ENCODE measurements at places on chromosomes 11 and 22.

DNA sequence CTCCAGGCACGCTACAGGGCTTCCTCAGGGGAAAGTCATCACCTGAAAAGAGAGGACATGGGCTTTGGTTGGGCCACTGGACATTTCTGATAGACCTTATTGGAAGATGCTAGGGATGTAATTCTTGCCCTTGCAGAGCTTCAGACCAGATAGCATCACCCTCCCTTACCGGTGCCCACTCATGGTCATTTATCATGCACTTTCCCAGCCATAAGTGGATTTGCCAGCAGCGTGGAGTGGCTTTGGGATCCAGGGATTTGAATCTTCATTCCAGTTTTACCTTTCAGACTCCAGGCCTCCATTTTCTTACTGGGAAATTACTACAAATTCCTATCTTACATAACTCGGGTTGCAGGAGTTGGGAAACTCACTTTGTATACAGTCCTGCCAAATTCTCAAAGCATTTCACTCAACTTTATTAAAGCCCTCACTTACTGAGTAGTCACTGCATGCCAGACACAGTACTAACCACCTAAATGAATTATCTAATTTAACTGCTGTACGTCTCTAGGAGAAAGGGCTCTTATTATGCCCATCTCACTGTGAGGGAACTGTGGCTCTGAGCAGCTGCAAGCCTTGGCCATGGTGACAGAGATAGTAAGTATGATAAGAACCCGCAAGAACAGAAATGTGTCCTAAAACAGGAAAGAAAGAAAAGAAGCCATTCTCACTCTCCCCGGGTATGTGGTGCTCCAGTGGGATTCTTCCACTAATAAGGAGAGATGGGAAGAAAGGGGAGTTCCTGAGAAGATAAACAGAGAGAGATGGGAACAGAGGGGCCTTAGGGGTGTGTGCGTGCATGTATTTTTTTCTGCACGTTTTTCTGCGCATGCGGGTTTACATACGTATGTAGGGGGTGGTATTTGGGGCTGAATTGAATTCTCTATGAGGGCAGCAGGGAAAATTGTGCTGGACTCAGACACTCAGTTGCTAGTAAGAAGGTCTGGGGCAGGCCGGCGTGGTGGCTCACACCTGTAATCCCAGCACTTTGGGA is 9.7 kb downstream of the CHRM1 start:
- DNase-seq = no peak

DNA sequence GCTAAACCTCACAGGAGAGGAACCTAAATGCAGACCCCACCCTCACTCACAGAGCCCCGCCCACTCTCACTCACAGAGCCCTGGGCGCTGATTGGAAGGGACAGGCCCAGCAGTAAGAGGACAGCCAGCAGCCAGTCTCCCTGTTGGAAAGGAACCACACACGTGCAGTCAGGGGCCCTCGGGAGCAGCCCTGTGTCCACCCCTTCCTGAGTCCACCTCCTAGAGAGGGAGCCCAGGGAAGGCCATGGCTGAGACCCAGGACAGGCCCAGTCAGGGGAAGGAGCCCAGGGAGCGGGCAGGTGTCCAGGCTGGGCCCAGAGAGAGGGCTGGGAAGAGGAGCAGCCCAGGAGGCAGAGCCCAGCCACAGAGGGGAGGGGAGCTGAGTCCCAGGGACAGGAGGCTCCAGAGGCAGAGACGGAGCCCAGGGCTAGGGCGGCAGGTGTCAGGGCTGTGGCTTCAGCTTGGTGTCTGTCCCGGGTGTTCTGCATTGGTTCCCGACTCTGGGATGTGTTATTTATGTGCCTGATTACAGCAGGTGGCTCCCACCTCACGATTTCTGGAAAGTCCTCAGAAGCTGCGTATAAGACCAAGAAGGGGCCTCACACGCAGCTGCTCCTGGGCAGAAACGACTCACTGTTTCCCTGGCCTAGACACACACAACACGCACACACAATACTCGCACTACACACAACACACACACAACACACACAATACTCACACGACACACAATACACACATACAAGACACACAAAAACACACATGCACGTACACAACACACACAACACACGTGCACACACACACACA is 9.0 kb upstream of the APOBEC3H start:
- no peak for DNase-seq

- no peak for DNase-seq
These were observed 238.8 kb downstream of the TBC1D22A start for GRCh38 chr22:47001288-47001687.

DNA sequence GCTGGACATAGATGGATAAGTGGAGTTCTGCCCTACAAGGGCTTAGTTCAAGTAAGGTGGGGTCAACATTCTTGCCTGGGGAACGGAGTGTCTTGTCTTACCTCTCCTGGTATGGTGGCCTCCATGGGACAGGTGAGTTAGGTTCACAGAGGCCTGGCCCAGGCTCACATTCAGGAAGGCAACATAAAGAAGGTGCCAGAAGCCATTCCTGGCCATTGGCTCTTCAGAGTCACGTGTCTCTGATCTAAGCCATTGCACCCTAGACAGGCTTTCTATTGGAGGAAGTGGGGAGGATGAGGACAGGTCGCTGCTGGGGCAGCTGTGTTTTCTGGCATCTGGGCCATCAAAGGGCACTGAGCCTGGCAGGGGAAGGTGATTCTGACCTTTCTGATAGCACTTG is 14.8 kb downstream of the LMO2 start:
- DNase-seq = no peak

DNA sequence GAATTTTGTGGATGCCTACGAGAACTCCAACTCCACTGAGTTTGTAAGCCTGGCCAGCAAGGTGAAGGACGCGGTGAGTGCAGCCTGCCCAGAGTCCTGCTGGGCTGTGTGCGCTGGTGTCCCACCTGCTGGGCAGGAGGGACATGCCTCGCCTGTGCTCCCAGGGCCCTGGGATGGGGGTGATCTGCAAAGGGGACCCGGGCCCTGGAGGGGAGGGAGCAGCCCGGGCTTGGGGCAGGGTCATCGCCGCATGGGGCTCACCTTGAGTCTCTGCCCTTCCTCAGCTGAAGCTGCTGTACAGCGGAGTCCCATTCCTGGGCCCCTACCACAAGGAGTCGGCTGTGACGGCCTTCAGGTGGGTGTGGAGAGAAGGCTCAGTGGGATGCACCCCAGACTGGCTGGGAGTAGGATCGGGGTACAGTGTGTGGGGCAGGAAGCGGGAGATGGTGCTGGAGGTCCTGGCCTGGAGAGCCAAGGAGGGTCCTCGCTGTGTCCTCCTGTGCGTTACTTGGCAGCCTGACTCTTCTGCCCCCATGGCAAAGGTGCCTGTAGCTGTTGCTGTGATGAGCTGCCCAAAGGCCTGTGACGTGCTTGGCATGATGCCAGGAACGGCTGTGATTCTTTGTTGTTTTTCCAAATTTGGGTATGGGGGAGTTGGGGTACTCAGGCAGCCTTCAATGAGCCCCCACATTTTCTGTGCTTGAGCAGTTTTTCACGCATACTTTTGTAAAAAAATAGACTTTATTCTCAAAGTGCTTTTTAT is 29.2 kb downstream of the ST14 start:
- DNase-seq = no peak

DNA sequence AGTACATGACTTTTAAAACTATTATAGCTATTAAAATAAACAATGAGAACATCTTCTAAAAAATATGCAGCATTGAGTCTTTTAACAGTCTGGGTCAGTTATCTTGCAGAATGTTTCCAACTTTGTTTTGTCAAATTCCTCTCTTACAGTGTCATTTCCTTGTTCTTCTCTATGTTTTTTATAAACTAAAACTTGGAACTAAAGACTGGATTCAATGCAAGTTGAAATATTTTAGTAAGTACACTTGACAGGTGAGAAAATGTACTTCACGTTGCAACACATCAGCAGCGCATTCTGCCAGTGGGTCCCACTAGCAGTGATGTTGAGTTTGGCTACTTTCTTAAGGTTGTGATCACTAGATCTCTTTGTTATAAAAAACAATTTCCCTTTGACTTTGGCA is 1407.6 kb upstream of the RAG2 start:
- no peak for DNase-seq

- DNase-seq = no peak
These were observed 297.0 kb downstream of the CADM1 start for GRCh38 chr11:115207166-115207591.

GRCh38 chr11:94869186-94869585 is 101.0 kb downstream of the AMOTL1 start:
- no peak for DNase-seq

DNA sequence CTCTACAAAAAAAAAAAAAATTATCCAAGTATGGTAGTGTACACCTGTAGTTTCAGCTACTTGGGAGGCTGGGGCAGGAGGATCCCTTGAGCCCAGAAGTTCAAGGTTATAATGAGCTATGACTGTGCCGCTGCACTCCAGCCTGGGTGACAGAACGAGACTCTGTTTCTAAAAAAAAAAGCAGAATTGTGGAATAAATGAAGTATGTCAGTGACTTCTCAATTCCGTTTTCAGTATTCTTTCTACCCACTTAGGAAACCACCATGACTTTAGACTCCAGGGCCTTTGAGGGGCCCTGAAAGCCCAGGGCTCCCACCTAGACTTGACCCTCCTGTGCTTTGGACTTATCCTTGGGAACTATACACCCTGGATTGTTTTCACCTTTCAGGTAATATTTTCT is 6.5 kb upstream of the NUP160 start:
- no peak for DNase-seq

DNA sequence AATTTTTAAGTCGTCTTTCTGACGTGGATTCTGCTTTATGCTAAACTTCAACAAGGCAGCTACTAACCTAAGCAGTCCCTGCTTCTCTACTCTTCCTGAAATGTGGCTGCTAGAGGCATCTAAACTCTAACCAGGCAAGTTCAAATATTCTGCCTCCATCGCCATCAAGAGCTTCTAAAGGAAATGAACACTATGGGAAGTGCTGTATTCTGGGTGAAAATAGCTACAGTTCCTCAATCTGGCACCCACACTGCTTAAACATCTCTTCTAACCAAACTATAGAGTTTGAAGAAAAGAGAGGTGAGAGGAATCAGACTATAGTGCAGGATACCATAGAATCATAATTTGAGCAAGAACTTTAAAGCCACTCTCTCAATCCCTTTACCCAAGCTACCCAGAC is 6.3 kb downstream of the NRIP3 start:
- no peak for DNase-seq

DNA sequence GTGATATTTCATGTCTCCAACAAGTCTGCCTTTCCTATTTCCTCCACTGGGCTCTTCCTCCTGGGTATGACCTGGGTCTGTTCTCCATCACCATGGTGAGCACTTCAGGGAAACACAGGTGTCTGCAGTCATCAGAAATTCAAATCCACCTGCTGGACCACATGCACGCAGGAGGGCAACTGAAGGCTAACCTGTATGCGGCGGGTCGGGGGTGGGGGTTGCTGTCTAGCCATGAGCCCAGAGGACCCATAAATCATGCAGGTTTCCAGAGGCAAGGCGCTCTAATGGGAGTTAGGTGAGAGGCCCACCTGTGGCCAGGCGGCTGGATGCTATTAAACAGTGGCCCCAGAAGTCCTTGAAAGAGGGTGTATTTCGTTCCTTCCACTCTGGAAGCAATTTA is 11.1 kb upstream of the PAMR1 start:
- DNase-seq = no peak

GRCh38 chr11:16936643-16937042 is 77.6 kb downstream of the PLEKHA7 start:
- DNase-seq = no peak

DNA sequence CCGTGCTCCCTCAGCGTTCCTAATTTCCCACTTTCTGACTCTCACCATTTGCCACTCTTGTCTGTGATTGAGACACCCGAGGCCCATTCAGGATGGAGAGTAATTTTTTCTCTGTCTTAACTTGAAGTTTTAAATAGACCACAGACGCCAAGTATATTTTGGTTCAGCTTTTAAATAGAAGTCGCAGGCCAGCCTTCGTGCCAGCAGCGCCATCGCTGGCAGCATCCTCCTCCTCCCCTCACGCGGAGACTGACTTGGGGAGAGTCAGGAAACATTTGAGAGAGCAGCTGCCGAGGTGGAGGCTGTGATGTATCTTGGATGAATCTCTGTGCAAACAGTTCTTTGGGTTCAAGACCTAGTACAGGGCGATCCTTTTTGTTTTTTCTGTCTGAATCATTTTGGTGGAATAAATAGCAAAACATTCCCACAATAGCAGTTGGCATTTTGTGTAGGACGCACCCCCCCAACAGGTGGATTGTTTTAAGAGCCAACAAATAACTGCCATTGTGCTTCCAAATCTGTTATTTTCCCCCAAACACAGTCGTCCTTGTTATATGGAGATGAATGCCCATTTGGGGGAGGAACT is 889 bp upstream of the DMC1 start:
- no peak for DNase-seq

DNA sequence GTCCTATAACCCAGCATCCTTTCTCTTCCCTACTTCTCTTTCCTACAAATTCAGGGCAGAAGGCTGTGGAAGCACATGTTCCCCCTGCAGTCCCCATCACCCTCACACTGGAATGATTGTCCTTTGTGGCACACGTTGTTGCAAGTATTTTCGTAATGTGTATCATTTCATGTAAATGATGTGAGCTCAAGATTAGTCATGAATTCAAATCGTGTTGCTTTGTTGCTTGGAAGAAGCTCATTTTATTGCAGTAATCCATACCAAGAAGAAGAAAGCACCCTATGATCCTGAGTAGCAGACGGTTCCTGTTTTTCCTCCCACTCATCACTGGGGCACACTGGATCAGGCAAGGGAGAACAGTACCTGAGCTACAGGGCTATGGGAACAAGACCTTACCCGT is 173.4 kb downstream of the NCAM1 start:
- DNase-seq = no peak

- DNase-seq = no peak
These were observed 265.1 kb downstream of the FAM76B start for GRCh38 chr11:95524314-95525036.

DNA sequence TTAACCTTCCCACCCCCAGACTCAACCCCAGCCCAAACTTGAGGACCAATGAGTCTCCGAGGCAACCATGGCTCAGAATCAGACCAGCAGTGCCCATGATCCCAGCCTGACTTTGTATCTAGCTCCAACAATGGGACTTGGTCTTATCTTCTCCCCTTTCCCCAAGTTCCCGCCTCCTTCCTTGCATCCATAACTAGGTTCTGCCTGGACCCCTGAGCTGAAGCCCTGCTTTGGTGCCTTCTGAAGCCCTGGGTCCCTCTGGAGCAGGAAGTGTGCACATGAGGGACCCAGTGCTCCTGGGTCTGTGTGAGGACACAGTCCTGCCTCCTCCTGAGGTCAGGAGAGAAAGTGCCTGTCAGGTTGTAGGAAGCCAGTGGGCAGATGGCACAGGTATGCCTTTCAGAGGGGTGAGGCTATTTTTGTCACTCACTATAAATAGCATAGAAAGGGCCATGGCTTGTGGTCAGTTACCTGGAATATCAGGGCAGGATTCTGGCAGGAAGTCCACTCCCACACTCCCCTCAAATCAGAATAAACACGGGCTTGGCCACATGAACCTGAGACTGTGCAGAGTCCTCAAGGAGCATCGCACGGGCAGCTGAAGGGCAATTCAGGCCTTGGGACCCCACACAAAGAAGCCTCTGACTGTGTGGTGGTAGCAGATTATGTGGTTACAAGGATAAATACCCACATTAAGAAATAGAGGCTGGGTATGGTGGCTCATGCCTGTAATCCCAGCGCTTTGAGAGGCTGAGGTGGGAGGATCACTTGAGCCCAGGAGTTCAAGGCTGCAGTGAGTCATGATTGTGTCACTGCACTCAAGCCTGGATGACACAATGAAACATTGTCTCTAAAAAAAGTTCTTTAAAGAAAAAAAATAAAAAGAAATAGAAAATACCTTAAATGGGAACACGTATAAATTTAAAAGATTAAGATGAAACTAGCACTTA is 27.4 kb downstream of the RCN1 start:
- peak; percentile 7 for DNase-seq

- no peak for DNase-seq
These were observed 1.0 kb upstream of the SEC14L4 start for GRCh38 chr22:30506507-30506968.
